Endothelial cell (in vitro differentiated cells): ENCODE measurements at places on chromosomes 11 and 22.

- no peak for DNase-seq
These were observed 96.0 kb downstream of the TENM4 start for GRCh38 chr11:79344753-79345294.

DNA sequence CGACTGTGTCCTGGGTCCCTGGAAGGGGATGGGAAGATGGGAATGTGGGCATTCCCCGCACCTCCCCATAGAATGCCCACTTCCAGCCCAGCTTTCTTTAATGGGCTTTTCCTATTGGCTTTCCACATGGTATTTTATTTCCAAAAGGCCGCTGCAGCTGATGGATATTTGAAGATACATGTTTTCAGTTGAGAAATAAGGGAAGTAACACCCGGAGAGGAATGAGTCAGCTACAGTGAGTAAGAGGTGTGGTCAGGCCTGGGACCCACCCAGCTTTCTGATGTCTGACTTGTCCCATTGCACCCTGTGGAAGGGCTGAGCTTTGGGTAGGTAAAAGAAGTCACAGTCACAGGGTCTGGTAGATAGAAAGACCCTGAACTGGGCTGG is 476.9 kb downstream of the MIAT start:
- no peak for DNase-seq

DNA sequence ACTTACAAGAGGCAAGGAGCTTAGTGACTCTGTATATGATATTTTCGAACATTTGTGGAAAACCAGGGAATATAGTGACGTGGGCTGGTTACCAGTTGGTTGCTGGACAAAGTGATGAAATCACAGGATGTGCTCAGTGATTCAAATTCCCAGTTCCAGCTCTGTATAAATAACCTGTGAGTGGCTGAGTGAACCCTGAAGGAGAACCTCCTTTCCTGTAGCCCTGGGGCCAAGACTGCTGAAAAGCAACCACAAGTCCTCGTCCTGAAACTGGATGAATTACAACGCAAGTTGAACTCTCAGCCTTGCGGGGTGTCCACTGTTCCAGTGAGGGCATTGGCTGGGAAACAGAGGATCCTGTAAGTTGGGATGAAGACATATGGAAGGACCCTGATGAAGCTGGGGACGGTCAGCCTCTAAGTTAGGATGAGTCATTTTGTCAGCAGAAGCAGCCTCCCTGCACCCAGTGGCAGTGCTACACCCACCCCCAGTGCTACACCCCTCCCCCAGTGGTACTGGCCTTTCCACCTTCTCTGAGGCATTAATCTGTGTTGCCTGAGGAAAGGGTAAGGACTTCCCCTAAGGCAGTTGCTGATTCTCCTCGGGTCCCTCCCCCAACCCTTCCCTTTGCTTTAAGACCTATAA is 22.0 kb upstream of the CD81 start:
- no peak for DNase-seq

GRCh38 chr11:97361812-97362378 is 972.1 kb downstream of the JRKL start:
- DNase-seq = no peak

- no peak for DNase-seq
These were observed 176.0 kb downstream of the EFCAB6 start for GRCh38 chr22:43636086-43636485.

DNA sequence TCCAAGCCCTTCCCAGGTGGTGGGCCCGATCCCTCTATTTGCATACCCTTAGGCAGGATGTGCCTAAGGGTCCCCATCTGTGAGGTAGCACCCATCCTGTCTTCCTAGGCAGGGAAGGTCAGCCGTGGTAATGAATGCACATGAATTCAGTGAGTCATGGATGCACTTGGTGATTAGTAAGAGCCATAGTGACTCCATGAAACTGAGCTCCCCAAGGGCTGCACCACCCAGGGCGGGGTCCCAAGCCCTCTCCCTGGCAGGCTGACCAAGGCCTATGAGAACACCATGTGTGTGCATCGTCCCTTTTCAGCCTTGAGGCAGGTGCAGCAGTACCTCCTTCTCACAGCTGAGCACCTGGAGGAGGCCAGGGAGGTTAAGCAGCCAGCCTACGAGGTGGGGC is 15.6 kb upstream of the SUSD2 start:
- no peak for DNase-seq
